Activated CD8-positive, alpha-beta T cell treated with anti-CD3 and anti-CD28 coated beads, Interleukin-2, amount 10 ng/mL, durations not matched to agents 7 days and 5 days (primary cell): ENCODE measurements at places on chromosomes 7 and 10.
A peak's percentile ranks its signal among the peaks of the same experiment; 100 is the strongest.

- DNase-seq: no peak
These were observed 94.3 kb upstream of the AGBL3 start for GRCh38 chr7:134891696-134892678.

GRCh38 chr7:137734221-137734620, 112.6 kb downstream of the DGKI start:
- no peak for DNase-seq

- DNase-seq: no peak
These were observed 163.7 kb downstream of the SRPK2 start for GRCh38 chr7:105224884-105225651.

- no peak for DNase-seq
These were observed 32.4 kb upstream of the RNF32 start for GRCh38 chr7:156608173-156608478.

- DNase-seq: no peak
These were observed at the start of gene PDE1C for GRCh38 chr7:32070406-32071360. TSS of gene PDE1C (minus strand) at chr7:32070407.

DNA sequence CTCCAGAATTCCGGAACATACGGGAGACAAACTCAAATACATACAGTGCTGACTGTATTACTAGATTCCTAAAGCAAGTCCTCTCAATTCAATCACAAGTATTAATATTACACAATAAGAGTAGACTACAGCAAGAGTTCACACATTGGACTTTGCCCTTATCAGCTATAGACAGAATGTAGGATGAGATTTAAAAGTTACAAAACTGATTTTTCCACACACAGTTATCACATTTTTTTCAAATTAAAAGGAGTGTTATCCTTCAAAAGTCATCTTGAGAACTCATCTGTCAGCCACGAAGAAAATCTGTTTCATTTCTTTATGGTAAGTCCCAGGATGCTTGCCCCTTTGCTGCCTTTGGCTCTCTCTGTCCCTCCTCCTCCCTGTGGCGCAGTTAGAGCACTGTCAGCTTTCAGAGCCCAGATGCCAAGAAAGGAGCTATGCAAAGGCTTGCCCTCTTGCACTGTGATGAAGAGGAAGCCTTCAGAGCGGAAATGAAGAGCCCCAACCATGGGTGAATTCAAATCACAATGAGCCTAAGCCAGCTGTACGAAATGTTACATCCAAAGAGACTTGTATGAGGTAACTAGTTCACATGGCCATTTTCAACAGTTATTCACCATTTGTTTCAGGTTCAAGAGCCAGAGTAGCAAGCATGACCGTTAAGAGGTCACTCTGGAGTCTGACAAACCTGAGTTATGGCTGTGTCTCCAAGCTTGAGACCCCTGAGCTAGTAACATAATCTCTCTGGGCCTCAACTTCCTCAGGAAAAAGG, 10.7 kb downstream of the NCOA4 start:
- DNase-seq: no peak

DNA sequence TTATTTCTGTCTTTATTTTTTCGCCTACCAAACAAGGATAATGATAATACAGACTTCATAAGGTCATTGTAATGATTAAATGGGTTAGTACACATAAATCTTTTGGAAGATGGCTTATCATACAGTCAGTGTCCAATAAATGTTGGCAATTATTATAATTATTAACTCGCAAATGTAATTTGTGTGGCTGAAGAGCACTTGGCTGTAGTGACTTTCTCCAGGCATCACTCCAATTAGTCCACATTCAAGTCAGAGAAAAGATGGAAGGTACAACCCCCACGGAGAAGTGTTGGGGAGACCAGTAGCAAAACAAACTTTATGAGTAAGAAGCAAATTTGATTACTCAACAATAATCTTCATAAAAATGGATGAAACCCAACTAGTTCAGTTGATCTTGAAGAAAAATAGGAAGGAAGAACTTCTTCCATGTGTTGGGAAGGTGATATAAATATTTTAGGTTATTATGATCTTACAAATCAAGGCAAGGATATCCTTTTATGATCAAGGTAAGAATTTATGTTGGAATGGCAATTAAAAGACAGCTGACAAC, 5.1 kb downstream of the AOAH start:
- DNase-seq: no peak

- DNase-seq: no peak
These were observed 30.3 kb upstream of the ZNF438 start for GRCh38 chr10:31061941-31062340.

GRCh38 chr7:12314199-12314598, 89.5 kb downstream of the VWDE start:
- DNase-seq: peak; percentile 30

- DNase-seq: no peak
These were observed 34.8 kb upstream of the SDK1 start for GRCh38 chr7:3266240-3266639.

GRCh38 chr7:105715528-105715927, 134.2 kb upstream of the EFCAB10 start:
- no peak for DNase-seq

- DNase-seq: peak; percentile 67
These were observed 8.3 kb downstream of the XPNPEP1 start for GRCh38 chr10:109914966-109915365.

DNA sequence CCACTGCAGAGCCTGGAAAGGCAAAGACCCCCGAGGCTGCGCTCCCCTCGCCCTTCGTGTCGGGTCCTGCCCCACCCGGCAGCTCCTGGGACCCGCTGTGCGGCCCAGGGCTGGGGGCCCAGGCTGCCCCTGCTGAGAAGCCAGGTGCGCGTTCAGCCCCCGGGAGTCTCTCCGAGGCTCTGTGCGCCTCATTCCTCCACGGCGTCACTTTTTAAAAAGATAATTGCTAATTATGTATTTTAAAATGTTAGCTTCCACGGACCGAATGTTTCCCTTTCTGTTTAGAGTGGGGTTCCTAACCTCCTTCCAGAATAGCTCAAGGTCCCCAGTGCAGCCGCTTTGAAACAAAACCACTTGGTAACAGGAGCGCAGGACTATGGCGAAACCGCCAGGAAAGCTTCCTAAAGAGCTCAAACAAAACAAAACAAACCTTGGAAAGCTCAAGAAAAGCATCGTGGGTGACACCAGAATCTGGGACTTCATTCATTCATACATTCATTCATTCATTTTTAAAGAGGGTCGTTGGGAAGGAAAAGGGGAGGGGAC, 45.6 kb downstream of the PDIA4 start:
- no peak for DNase-seq

DNA sequence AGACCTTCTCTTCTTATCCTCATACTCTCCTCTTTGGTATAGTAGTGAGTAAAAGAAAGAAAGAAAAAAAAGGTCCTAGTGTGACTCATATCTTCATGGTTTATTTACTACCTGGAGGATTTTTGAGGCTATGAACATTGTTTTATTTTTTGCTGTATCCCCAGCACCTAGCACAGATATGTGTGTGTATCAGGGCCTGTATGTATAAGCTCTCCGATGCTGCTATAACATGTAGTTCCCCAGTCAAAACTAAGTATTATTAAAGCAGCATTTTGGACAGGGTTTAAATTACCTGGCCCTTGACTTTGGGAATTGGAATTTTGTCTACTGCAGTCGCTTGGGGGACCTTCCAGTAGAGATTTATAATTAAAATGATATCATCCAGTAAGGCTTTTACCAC, 46.3 kb downstream of the PYROXD2 start:
- no peak for DNase-seq

GRCh38 chr7:80170445-80170844, 35.8 kb downstream of the GNAI1 start:
- no peak for DNase-seq

GRCh38 chr10:89639326-89639725, 5.7 kb downstream of the PANK1 start:
- DNase-seq: no peak
